ENCODE measurements at places on chromosomes 5 and 9. TPM values are rescaled to one million over a fixed set of nuclear protein-coding genes. Genes with fewer than 3 reads are reported as not detected.
A peak's percentile ranks its signal among the peaks of the same experiment; 100 is the strongest.

PCDHGB3 gene
- 0.43 TPM for polyA plus RNA-seq

GFI1B gene
- 8.5 TPM for polyA plus RNA-seq

STARD4 gene
- polyA plus RNA-seq: 29.3 TPM

OSMR gene
- polyA plus RNA-seq: 0.22 TPM

PCDHB3 gene
- polyA plus RNA-seq: not detected

FAM151B gene
- polyA plus RNA-seq: 1.4 TPM

TTC1 gene
- polyA plus RNA-seq: 44.7 TPM

NOXA1 gene
- polyA plus RNA-seq: 16.6 TPM

RAD23B gene
- polyA plus RNA-seq: 49.4 TPM

FUT7 gene
- 0.90 TPM for polyA plus RNA-seq

- H3K4me3 ChIP-seq: no peak overlapping the region
- DNase-seq: no peak
- no peak overlapping the region for H3K27ac ChIP-seq
Measured at GRCh38 chr5:111699324-111699723, 57.7 kb downstream of the NREP start.

DNA sequence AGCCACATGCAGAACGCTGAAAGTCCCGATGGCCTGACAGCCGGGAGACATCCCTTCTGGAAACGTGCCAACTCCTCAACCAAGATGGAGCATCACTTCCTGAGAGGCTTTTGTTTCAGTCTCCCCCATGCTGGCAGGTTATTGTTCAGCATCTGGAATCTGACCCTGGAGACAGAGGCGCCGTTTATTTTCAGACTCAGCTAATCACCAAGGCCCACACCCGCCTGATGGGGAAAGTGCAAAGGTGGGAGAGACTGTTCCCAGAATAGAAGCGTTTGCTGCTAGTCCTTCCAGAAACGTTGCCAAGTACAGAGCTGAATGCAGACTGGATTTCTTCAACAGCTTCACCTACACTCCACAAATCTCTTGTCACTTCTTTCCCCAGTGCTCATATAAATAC lies 41.8 kb upstream of the S1PR3 start:
- peaks cover 8% of the 10 kb centered on the region for H3K4me1 ChIP-seq
- peak; percentile 82 for DNase-seq
- H3K4me3 ChIP-seq: no peak overlapping the region
- no peaks in the 10 kb centered on the region for H3K27me3 ChIP-seq
- H3K27ac ChIP-seq: peak overlapping the region; percentile 46

GRCh38 chr5:98248949-98249348 lies 524.5 kb upstream of the RGMB start:
- DNase-seq: no peak
- H3K4me3 ChIP-seq: no peak overlapping the region
- no peaks in the 10 kb centered on the region for H3K27me3 ChIP-seq
- no peaks in the 10 kb centered on the region for H3K36me3 ChIP-seq
- H3K27ac ChIP-seq: no peak overlapping the region

DNA sequence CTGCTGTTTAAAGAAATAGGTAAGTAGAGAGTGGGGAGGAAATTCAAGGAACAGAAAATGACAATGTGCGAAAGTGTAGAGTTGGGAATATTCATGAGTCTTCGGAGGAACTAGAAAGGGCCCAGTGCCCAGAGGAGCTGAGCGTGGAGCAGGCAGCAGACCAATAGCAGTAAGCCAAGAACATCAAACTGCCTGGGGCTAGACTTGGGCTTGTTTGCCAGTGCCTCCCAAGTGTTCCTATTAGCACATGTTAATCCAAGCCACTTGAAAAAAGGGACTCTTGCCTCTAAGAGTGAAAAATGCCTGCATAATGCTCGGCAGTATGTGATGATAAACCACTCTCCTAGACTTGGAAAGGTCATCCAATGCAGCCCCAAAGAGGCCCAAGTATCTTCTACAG lies 1.2 kb upstream of the TAL2 start:
- H3K36me3 ChIP-seq: no peaks in the 10 kb centered on the region
- H3K4me1 ChIP-seq: peaks cover 4% of the 10 kb centered on the region
- no peak for DNase-seq
- no peak overlapping the region for H3K27ac ChIP-seq

GRCh38 chr5:27328480-27328879 lies 290.1 kb upstream of the CDH9 start:
- H3K4me3 ChIP-seq: no peak overlapping the region
- no peak for DNase-seq
- no peaks in the 10 kb centered on the region for H3K36me3 ChIP-seq
- H3K27ac ChIP-seq: no peak overlapping the region
- no peaks in the 10 kb centered on the region for H3K27me3 ChIP-seq

- H3K27me3 ChIP-seq: no peaks in the 10 kb centered on the region
- DNase-seq: no peak
- H3K4me1 ChIP-seq: no peaks in the 10 kb centered on the region
- no peak overlapping the region for H3K4me3 ChIP-seq
- H3K27ac ChIP-seq: no peak overlapping the region
- H3K36me3 ChIP-seq: no peaks in the 10 kb centered on the region
Measured at GRCh38 chr9:114308361-114308950, 14.4 kb upstream of the ORM1 start.

DNA sequence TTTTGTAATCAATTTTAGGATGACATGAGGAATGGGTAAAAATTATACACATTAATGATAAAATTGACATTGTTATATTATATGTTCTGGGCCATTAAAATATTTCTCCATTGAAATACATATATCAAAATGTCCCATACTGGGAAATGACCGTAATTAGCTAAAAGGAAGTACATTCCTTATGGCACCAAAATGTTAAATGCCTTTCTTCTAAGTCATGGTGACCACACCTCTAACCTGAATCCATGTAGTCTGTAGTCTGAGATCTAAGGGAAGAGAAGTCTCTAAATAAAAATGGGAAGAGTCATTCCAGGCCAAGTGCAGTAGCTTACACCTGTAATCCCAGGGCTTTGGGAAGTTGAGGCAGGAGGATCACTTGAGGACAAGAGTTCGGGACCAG lies 10.0 kb upstream of the GDA start:
- H3K4me1 ChIP-seq: peaks cover 4% of the 10 kb centered on the region
- no peak overlapping the region for H3K27ac ChIP-seq
- H3K36me3 ChIP-seq: no peaks in the 10 kb centered on the region
- DNase-seq: no peak
- H3K27me3 ChIP-seq: no peaks in the 10 kb centered on the region

- no peaks in the 10 kb centered on the region for H3K36me3 ChIP-seq
- DNase-seq: no peak
- no peaks in the 10 kb centered on the region for H3K27me3 ChIP-seq
- peak overlapping the region; percentile 28 for H3K27ac ChIP-seq
- H3K4me1 ChIP-seq: no peaks in the 10 kb centered on the region
Measured at GRCh38 chr5:38059876-38060275, 198.5 kb upstream of the EGFLAM start.

GRCh38 chr5:21774801-21775200 lies 1078.3 kb downstream of the CDH12 start:
- no peak overlapping the region for H3K4me3 ChIP-seq
- H3K27ac ChIP-seq: no peak overlapping the region
- H3K27me3 ChIP-seq: no peaks in the 10 kb centered on the region
- H3K36me3 ChIP-seq: no peaks in the 10 kb centered on the region

GRCh38 chr5:172872997-172873491 lies 39.0 kb downstream of the ERGIC1 start:
- no peak for DNase-seq
- H3K4me3 ChIP-seq: no peak overlapping the region
- H3K27me3 ChIP-seq: no peaks in the 10 kb centered on the region
- peak overlapping the region; percentile 82 for H3K27ac ChIP-seq

DNA sequence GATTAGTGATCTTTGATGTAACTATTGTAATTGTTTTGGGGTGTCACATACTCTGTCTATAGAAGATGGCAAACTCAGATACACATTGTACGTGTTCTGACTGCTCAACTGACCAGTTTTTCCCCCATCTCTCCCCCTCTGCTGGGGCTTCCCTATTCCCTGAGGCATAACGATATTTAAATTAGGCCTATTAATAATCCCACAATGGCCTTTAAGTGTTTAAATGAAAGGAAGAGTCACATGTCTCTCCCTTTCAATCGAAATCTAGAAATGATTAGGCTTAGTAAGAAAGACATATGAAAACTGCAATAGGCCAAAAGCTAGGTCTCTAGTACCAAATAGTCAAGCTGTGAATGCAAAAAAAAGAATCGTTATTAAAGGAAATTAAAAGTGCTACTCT lies 265.6 kb downstream of the TMEM232 start:
- no peaks in the 10 kb centered on the region for H3K4me1 ChIP-seq
- H3K27ac ChIP-seq: no peak overlapping the region
- H3K36me3 ChIP-seq: no peaks in the 10 kb centered on the region
- no peak overlapping the region for H3K4me3 ChIP-seq

GRCh38 chr5:22678886-22679285 lies 174.3 kb downstream of the CDH12 start:
- H3K27me3 ChIP-seq: no peaks in the 10 kb centered on the region
- no peak overlapping the region for H3K27ac ChIP-seq
- H3K36me3 ChIP-seq: no peaks in the 10 kb centered on the region

GRCh38 chr5:16791904-16792597 lies 144.0 kb downstream of the MYO10 start:
- no peaks in the 10 kb centered on the region for H3K27me3 ChIP-seq
- no peak for DNase-seq
- H3K36me3 ChIP-seq: no peaks in the 10 kb centered on the region
- no peaks in the 10 kb centered on the region for H3K4me1 ChIP-seq
- no peak overlapping the region for H3K4me3 ChIP-seq

DNA sequence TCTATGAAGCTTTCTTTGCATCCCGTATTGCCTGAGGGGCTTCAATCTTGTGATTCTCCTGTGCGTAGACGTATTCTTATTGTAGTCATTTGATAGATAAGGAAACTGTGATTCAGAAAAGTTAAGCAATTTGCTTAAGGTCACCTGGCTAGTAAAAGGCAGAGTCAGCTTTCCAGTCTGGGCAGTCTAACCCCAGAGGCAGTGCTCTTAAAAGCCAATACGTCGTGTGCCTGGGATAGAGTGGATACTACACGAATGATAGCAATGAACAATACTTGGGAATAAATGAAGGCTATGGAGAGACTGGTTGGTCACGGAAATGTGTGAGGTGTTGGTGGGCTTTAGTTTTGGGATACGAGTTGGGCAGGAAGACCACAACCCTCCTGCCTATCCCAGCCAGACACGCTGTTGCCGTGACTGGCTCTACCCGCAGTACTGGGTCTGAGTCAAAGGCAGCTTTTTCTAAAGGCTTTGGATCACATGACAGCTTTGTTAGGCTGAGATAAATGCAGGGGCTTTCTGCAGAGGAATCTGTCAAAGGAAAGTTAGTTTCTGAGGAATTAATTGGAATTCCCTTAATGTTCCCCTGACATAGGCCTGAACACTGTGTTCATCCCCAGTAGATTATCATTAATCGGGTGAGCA lies 302.6 kb downstream of the KIF4B start:
- no peaks in the 10 kb centered on the region for H3K27me3 ChIP-seq
- H3K4me1 ChIP-seq: no peaks in the 10 kb centered on the region
- no peaks in the 10 kb centered on the region for H3K36me3 ChIP-seq
- H3K4me3 ChIP-seq: no peak overlapping the region
- H3K27ac ChIP-seq: no peak overlapping the region
- no peak for DNase-seq

GRCh38 chr5:73278693-73279092 lies 105.7 kb downstream of the TMEM174 start:
- DNase-seq: no peak
- no peaks in the 10 kb centered on the region for H3K4me1 ChIP-seq
- no peaks in the 10 kb centered on the region for H3K27me3 ChIP-seq
- H3K4me3 ChIP-seq: no peak overlapping the region
- H3K36me3 ChIP-seq: no peaks in the 10 kb centered on the region

GRCh38 chr9:34377404-34377746 lies 677 bp upstream of the MYORG start:
- peaks cover 4% of the 10 kb centered on the region for H3K4me1 ChIP-seq
- H3K27ac ChIP-seq: peak overlapping the region; percentile 86
- H3K27me3 ChIP-seq: no peaks in the 10 kb centered on the region
- peaks cover 15% of the 10 kb centered on the region for H3K36me3 ChIP-seq
- peak overlapping the region; percentile 85 for H3K4me3 ChIP-seq
- DNase-seq: no peak

GRCh38 chr5:1564182-1564748 lies 40.5 kb upstream of the LPCAT1 start:
- H3K4me3 ChIP-seq: no peak overlapping the region
- H3K4me1 ChIP-seq: no peaks in the 10 kb centered on the region
- no peak overlapping the region for H3K27ac ChIP-seq
- no peaks in the 10 kb centered on the region for H3K36me3 ChIP-seq

GRCh38 chr9:28050046-28050445 lies 476.8 kb upstream of the C9orf72 start:
- H3K27me3 ChIP-seq: no peaks in the 10 kb centered on the region
- no peak overlapping the region for H3K4me3 ChIP-seq
- DNase-seq: no peak
- H3K36me3 ChIP-seq: no peaks in the 10 kb centered on the region
- H3K27ac ChIP-seq: no peak overlapping the region

- H3K4me1 ChIP-seq: peaks cover 1% of the 10 kb centered on the region
- no peak overlapping the region for H3K27ac ChIP-seq
- no peak for DNase-seq
- peaks cover 3% of the 10 kb centered on the region for H3K27me3 ChIP-seq
- no peak overlapping the region for H3K4me3 ChIP-seq
Measured at GRCh38 chr5:170746075-170746960, 37.2 kb upstream of the GABRP start.

- no peaks in the 10 kb centered on the region for H3K27me3 ChIP-seq
- no peaks in the 10 kb centered on the region for H3K36me3 ChIP-seq
- no peak overlapping the region for H3K27ac ChIP-seq
Measured at GRCh38 chr5:110401881-110402280, 324.6 kb downstream of the TMEM232 start.

DNA sequence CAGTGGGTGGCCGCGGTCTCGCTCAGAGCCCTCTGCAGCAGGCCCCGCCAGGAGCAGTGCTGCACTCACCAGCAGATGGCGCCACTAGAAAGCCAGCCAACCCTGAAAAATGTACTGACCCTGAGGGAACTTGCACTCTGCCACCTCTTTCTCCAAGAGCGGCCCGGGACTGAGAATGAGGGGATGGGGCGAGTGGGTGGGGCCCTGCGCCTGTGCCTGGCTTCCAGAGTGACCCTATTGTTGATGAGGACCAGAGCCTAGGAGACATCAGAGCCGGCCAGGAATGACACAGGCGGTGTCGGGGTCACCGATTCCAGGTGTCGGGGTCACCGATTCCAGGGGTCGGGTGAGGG lies 2.9 kb upstream of the IL17B start:
- H3K4me1 ChIP-seq: no peaks in the 10 kb centered on the region
- no peak overlapping the region for H3K4me3 ChIP-seq
- H3K27ac ChIP-seq: peak overlapping the region; percentile 86

GRCh38 chr5:158139161-158139560 lies 280.2 kb upstream of the CLINT1 start:
- H3K27ac ChIP-seq: no peak overlapping the region
- no peaks in the 10 kb centered on the region for H3K4me1 ChIP-seq
- no peak overlapping the region for H3K4me3 ChIP-seq
- H3K36me3 ChIP-seq: no peaks in the 10 kb centered on the region
- DNase-seq: no peak

- no peak overlapping the region for H3K4me3 ChIP-seq
- no peaks in the 10 kb centered on the region for H3K27me3 ChIP-seq
- H3K36me3 ChIP-seq: no peaks in the 10 kb centered on the region
- no peak overlapping the region for H3K27ac ChIP-seq
- no peaks in the 10 kb centered on the region for H3K4me1 ChIP-seq
Measured at GRCh38 chr5:366541-367357, 45.2 kb downstream of the AHRR start.

Data from small intestine (tissue), 16 donors.